Mucosa of descending colon (tissue), 3 donors: ENCODE measurements at places on chromosomes 13 and 19. TPM values are rescaled to one million over a fixed set of nuclear protein-coding genes. Genes with fewer than 3 reads are reported as not detected.
A peak's percentile ranks its signal among the peaks of the same experiment; 100 is the strongest.

NANOS3 gene
- not detected for total RNA-seq

ZNF582 gene
- total RNA-seq, result 1.6 TPM

KIRREL2 gene
- not detected for total RNA-seq

DNA sequence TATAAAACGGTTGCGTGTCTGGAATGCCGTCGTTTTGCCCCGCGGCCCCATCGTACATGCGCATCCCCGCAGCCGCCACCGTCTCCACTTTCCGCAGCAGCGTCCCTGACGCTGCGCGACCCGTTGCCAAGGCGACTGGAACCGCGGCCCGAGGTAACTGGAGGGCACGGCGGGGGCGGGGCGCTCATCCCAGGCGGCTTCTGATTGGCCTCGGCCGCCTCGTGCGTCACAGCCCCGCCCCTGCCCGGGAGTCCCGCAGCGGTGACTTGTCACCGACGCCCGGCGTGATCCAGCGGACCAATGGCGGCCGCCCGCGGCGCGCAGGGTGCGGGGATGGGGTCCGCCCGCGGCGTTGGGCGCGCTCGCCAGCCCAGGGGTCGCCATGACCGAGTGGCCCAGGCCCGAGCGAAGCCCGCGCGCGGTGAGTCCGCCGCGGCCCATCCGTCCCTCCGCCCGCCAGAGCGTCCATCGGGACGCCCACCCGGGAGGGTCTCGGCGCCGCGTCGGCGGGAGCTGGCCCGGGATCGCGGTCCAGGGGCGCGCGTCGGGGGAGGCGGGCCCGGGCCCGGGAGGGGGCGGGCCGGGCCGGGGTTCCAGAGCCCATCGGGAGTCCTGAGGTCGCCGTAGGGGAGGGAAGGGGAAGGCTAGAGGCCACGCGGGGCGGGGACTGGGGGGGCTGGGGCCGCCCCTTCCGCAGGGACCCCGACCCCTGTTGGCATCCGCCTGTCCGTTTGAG is at the start of gene ZSCAN1:
ZSCAN1 (plus strand) TSS at position 285 of the 736 bp plus-strand sequence. CDS start 3,812 bp downstream, outside the sequence.
- peak; percentile 68 for DNase-seq

DNA sequence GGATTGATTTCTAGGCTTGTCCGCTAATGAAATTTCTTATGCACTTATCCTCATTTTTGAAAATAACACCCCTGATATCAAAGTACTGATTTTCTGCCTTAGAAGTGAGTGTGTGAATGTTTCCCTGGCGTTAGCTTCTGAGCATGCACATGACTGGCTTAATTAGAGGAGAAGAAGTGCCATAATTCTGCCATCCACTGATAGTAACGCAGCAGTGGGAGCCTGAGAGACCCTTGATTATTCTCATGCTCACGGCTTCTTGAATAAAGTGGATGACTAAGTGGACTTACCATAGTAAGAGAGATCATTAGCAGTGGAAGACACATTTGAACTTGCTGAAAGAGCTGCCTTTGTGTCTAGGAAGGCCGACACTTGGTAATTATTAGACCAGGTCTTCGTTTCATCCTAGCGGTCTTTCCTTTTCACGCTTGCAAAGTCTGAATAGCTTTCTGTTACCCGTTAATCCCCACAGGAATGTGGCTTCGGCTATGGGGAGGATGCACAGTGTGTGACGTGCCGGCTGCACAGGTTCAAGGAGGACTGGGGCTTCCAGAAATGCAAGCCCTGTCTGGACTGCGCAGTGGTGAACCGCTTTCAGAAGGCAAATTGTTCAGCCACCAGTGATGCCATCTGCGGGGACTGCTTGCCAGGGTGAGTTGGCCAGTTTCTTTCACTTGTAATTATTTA is 45.3 kb downstream of the TNFRSF19 start:
- no peak for DNase-seq

DNA sequence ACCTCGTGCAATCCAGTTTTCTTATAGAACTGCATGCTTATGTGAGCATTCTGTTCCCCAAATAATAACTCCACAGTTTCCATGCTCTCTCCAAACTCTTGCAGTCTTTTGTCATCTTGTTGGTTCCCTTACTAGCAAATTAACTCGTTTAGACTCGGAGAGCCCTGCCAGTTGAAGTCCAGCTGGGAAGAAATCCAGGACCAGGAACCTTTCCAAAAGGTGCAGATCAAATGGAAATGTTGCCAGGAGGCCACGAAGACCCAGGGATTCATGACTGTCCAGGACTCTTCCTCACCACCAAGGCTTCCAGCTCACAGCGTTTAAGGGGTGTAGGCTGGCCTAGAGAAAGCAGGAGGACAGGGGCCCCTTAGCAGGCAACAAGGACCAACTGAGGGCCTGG is 2.1 kb upstream of the TDRD12 start:
- no peak for DNase-seq

DNA sequence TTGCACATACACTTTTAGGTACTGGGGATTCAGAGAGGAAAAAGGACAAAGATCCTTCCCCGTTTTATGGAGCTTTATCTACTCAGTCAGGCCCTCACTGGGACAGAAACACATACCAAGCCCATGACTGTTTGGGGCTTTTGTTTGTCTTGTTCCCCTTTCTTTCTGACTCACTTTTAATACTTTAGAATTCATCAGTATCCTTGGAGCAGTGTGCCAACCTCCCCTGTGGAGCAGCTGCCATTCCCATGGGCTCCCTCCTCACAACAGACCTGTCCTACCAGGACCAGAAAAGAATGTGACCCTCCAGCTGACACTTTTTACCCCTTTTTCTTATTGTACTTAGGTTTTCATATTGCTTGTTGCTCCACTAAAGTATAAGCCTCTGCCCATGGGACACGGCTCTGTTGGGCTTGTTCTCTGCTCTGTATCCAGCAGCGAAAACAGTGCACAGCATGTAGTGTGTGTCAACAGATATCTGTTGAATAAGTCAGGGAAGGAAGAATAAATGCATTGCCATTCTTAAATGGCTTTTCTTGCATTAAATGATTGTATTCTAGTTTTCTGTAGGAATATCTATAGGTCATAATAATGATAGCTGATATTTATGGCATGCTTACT is 431.1 kb downstream of the EFNB2 start:
- no peak for DNase-seq

DNA sequence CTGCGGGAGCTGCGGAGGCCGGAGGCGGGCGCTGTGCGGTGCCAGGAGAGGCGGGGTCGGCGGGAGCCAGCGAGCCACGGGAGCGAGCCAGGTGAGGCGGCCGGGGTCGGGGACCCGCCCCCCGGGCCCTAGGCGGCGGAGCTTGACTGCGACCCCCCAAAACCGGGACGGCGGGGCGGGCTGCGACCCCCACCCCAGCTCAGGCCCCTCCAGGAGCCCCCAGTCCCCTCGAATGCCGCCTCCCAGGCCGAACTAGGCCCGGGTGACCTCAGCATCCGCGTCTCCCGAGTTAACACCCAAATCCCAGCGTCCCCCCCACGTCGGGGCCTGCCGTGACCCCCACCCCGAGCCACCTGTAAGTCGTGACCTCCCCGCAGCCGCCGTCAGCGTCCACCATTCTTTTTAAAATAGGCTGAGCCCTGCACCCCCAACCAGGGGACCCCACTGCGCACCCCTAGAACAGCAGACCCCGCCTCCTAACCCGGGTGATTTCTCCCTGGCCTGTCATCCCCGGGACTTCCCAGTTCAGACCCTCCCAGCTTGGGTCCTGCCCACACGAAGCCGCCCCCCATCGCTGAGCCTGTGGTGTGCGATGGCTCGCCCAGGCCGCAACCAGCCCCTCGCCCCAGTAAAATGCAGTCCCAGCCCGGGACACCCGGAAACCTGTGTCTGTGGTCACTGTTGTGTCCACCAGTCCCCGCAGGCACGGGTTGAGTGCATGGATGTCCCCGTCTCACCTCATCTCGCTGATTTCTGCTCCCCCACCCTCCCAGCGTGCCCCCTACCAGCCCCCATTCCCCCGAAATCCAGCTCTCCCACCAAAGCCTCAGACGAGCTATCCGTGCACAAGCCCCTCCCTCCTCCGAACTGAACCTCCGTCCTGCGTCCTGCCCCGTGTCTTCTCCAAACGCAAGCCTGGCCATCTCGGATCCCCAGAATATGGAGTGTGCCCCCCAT is 551 bp downstream of the FZR1 start:
- DNase-seq, result peak; percentile 61

DNA sequence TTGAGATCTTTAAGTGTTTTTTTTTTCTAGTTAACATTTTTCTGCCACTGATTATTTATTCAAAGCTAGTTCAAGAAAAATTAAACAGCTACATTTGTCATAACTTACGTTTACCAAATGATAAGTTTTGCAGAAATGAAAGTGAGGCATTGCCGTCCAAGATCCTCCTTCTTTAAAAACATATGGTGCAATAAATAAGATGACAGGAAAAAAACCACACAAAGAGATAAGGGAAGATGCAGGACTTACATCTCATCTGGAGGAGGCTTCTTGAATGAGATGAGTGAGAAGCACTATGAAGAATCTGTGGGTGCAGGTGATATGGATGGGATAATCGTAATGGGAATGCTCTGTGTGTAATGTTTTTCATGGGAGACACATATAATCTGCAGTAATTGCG is 12.4 kb downstream of the TNFSF13B start:
- DNase-seq, result no peak
